ENCODE measurements at places on chromosomes 12 and 14. TPM values are rescaled to one million over a fixed set of nuclear protein-coding genes. Genes with fewer than 3 reads are reported as not detected.

The FBLN5 gene
- 2.4 TPM for total RNA-seq

The PLXNC1 gene
- 0.06 TPM for total RNA-seq

The ZFYVE26 gene
- 5.7 TPM for total RNA-seq

The LGALS3 gene
- total RNA-seq, result 166 TPM

The CLEC12A gene
- not detected for total RNA-seq

The RTL1 gene
- 0.26 TPM for total RNA-seq
